Suppressor macrophage treated with lipopolysaccharide for 4 hours (primary cell): ENCODE measurements at places on chromosomes 2 and 18.
A peak's percentile ranks its signal among the peaks of the same experiment; 100 is the strongest.

DNA sequence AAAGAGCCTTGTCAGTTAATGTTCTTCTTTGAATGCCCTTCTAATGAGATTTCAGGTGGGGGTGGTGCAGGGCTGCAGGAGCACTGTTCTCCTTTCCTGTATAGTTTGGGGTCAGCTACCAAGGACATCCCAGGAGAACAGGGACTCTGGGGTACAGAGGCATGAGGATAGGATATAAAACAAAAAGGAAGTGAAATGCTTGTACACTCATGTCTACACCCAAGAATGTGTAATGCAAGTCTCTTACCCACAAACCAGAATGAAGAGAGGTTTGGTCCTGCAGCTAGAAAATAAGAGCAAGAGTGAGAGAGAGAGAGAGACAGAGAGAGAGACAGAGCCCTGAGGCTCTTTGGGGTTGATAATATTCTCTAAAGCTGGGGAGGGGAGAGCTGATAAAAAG lies 151.8 kb upstream of the KCTD1 start:
- DNase-seq, result no peak

DNA sequence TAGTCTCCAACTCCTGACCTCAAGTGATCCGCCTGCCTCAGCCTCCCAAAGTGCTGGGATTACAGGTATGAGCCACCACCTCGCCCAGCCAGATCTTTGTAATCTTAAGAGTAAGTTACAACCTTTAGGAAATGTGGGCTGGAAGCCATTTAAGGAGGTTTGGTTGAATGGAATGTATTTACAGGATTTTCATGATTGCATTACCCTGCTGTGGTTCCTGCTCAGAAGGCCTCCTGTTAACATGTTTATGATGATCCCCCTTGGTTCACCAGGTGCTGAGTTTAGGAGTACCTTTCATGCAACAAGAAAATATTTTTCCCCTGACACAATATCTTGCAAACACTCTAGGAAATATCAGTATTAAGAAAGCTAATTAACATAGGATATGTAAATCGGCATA lies 187.4 kb upstream of the SH3BP4 start:
- DNase-seq, result no peak

DNA sequence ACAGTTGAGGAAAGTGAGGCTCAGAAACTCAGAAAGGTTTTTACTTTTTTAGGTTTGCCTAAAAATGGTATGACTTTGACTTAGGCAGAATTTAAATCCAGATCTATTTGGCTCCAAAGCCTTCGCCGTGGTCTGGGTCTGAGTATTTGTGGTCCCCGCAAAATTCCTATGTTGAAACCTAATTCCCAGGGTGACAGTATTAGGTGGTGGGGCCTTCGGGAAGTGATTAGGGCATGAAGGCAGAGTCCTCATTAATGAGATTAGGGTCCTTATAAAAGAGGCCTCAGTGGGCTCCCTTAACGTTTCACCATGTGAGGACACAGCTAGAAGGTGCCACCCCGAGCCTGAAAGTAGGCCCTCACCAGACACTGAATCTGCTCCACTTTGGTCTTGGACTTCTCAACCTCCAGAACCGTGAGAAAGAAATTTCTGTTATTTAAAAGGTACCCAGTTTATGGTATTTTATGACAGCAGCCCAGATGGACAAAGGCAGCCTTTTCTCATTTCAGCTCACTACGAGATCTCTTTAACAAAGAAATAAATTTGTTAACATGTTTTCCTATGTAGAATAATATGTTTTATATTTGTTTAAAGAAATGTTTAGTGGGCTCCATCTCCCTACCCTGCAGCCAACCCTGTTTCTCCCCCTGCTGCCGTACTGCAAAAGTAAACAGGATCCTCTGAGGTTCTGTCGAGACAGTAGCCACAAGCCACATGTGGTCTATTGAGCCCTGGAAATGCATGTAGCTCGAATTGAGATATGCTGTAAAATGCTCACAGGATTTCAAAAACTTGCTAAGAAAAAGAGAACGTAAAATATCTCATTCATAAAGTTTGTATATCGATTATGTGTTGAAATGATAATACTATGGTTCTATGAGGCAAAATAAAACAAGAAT lies 80.6 kb downstream of the MOGAT1 start:
- no peak for DNase-seq

DNA sequence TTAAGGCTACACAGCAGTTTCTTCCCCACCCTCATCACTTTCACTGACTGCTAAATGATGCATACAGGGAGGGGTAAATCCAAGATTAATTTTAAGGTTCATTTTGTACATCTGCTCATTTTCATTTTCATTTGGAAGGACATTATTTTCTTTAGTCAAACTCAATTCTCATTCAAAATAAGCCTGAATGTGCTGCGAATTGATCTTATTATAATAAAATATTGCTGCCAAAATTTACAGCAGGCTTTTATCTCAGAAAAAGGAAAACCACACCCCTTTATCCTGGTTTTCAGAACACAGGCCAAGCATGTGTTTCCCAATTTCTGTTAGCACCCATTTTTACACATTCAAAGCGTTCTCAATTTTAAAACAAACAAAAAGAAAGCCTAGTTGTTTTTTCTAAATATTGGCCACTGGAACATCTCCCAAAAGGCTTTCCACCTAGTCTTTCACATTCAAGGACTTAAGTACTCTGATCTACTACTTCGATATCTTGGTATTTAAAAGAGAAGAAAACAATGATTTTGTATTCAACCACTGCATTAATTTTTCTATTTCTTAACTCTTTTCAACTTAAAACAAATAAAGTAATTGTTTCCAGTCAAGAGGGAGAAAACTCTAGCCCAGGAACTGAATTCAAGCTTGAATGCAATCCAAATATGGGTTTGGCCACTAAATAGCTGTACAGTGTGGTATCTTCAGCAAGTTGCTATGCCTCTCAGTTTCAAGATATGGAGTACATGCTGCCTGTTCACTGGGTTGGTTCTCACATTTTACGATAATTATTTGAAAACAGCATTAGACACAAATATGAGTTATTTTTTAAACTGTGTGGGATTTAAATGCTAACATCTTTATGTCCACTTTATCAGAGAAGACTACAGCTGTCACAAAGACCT lies 52.5 kb downstream of the CDH2 start:
- DNase-seq, result no peak

- no peak for DNase-seq
These were observed 70.5 kb downstream of the TGIF1 start for GRCh38 chr18:3520230-3521085.

DNA sequence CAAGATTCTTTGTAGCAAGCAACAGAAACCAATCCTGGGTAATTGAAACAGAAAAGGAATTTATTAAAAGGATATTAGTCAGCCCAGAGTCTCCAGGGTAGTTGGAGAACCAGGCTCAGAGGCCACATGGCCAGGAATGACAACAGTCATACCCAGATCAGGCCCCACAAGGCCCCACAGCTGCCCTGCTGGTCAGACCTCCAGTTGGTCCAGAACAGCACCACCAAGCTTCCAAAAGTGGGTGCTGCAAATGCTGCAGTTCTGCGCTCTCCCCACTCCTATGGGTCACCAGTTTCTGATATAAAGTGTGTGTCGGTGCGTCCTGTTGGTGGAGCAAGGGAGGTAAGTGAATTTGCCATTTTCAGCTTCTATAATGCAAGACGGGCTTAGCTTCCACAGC lies 29.9 kb downstream of the KLHL29 start:
- no peak for DNase-seq

- DNase-seq, result peak; percentile 30
These were observed 97.0 kb downstream of the RNF144A start for GRCh38 chr2:7014174-7014640.

DNA sequence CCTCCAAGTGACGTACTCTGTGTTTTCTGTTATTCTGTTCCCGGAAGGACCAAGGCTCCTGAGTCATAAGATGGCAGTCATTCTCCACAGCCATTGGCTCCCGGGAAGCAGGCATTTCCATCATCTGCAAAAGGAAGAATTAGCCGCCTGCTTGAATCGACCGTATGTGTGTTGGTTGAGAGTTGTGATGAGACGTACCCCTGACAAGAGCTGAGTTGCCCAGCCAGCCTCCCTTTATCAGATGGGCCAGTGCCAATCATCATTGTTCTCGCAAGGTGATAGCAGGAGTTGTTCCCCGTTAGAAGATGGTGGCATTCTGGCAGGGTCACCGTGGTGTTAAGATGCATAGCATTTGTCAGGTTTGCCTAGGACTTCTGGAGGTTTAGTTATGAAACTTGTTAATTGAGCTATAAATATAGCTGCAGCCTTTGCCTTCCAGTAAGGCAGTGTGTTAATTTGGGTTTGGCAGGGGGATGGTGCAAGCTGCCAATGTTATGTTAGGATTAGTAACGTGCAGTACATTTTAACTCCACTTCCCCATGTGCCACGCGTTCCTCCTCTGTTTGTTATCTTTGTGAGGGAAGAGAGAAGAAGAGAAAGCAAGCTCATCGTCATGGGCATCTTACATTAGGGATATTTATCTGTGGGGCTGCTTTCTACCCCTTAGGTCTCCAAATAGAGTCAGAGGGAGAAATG lies 652.7 kb upstream of the FANCL start:
- DNase-seq, result no peak

GRCh38 chr2:126933711-126934091 lies 35.0 kb downstream of the TEX51 start:
- no peak for DNase-seq

DNA sequence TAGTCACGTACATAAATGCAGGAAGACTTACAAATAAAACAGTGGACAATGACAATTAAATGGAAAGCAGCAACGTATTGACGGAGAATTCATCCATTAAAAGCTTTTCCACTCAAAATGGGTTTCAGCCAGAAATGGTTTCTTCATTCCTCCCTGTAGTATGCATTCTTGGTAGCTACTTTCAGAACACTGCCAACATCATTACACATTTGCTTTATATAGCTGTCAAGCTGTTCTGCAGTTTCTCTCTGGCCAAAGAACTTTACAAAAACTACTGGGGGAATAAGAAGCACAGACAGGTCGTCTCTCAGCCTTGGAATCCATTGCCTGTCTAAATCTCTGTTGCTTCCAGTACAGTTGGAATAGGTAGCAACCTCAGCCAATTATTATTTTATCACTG lies 84.1 kb upstream of the NCKAP5 start:
- DNase-seq, result no peak

DNA sequence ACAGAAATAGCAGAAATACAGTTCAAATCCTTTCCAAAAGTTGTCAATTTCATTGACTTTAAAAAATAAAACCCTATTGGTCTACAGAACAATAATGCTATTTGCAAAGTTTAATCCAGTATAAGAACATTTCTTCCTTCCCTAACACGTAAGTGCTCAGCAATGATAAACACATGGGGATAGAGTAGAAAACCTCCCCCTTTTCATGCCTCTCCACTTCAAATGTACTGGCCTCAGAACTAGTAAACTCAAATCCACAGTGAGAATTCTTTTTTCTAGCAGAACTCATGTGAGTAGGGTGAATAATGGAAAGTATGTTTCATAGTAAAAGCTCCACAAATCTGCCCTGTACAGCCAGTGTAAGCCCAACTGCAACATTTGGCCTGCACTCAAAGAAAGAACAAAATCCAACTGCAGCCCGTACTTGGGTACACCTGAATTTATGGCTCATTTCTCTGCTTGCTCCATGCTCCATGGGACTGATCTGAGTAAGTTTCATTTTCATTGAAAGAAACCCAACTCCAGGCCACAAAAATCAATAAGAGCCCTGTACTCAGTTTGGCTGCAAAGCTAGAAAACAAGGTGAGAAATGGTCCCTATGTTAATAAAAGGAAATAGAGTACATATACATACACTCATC lies 115.0 kb upstream of the RMDN2 start:
- no peak for DNase-seq

GRCh38 chr2:152175012-152175367 lies 573 bp downstream of the STAM2 start:
- no peak for DNase-seq

GRCh38 chr2:118032169-118033013 lies 18.5 kb upstream of the CCDC93 start:
- DNase-seq, result peak; percentile 56

DNA sequence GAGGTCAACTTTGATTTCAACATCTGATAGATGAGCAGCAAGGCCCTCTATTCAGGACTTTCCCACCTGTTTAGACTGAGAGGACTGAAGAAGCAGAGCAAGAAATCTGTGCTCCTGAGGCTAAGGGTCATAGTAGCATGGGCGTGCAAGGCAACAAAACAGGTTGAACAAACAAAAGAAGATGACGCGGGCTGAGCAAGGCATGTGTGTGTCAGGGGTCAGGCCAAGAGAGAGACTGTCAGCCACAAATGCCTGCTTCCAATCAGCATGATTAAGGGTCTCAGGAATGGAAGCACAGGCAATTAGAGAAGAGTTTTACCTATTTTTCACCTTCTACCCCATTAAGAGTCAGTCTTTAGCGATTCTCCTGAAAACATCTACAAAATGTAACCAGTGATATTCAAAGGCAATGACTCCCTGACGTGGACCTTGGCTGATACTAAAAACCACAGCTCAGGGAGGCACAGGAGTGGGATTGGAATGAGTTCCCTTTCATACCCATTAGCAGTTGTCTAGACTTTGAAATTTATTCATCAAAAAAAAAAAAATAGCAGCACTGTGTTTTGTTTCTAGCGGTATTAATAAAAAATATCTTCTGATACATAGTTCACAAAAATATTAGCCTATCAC lies 81.9 kb downstream of the DYNAP start:
- DNase-seq, result no peak

- no peak for DNase-seq
These were observed 31.9 kb upstream of the ITGA6 start for GRCh38 chr2:172395503-172395902.

DNA sequence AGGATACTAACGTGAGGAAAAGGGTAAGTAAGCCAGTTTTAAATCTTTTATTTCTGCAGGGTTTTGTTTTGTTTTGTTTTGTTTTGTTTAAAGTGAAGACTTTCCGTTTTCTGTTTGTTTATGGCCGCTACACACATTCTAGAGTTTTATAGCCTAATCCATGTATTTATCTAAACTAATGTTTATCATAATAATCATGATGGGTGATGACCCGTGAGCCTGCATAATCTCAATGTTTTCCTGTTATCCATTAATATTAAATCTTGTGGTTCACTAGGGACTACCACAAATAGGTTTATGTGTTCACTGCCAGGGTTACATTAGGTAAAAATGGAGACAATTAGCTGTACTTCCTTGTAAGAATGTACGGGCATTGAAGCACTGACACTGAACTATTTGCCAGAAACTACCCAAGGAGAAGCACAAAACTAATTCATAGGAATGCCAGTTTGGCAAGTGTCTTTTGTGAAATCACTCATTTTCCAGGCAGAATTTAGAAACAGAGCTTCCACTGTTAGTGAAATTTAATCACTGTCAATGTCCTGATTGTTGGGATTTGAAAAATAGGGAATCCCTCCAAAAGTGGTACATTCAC lies 574.8 kb downstream of the LRP1B start:
- DNase-seq, result no peak

- DNase-seq, result no peak
These were observed 315.0 kb upstream of the SMIM21 start for GRCh38 chr18:75742516-75742915.

GRCh38 chr2:203451011-203451410 lies 84.1 kb downstream of the RAPH1 start:
- DNase-seq, result no peak
